ENCODE measurements at places on chromosomes 6 and 20. TPM values are rescaled to one million over a fixed set of nuclear protein-coding genes. Genes with fewer than 3 reads are reported as not detected.

GRCh38 chr6:150547502-150548222 lies 52.0 kb upstream of the PLEKHG1 start:
- peak; percentile 45 for DNase-seq

DNA sequence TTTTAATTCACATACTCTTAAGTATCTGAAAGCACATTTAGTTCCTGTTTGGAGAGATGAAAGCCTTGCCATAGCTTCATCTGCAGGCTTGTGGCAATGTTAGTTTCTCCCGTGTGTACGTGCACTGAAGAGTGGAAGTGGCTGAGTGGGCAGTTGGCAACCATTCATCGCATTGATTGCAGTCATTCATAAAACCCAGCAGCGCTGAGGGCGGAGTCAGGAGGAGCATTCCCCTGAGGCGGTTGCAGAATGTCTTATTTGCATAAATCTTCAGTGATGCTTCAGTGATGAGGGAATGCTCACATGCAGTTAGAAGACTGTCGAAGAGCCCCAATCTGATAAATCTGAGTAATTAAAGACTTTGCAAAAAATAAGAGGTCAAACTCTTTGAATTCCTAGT lies 79.1 kb downstream of the RIMS1 start:
- no peak for DNase-seq

GRCh38 chr20:46350201-46350985 lies 42.1 kb upstream of the CDH22 start:
- no peak for DNase-seq

GRCh38 chr6:11994875-11995461 lies 17.1 kb upstream of the HIVEP1 start:
- no peak for DNase-seq

DNA sequence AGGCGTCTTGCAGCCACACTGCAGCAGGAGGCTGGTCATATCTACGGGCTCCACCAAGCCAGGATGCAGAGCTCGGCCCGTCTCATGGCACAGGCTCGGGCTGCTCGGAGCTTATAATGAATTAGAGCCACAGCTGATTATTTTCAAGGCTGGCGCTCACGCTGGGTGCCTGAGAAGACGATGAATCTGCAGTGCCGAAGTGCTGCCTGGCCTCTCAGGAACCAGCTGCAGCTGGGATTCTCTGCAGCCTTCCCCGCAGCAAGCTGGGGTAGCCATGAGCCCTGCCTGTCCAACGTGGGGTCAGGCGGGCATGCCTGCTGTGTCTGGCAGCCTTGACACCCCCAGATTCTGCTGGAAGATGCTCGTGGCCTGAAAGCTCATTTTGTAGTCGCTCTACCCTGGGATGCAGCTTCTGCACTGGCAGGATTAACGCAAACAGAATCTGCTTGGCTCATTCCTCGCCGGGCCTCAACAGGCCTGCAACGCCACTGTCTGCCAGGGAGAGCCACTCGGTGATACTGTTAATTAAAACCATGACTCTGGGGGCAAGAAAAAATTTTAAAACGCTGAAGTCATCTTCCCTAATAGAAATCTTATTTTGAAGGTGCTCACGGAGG lies 104.3 kb downstream of the CDH26 start:
- DNase-seq, result no peak

- no peak for DNase-seq
Measured at GRCh38 chr6:156844089-156844488, 66.9 kb downstream of the ARID1B start.

- DNase-seq, result peak; percentile 40
Measured at GRCh38 chr6:166786704-166787293, 159.7 kb upstream of the RPS6KA2 start.

GRCh38 chr20:60143261-60143842 lies 185.1 kb downstream of the CDH26 start:
- no peak for DNase-seq

- no peak for DNase-seq
Measured at GRCh38 chr6:42512579-42512978, 51.2 kb upstream of the UBR2 start.

DNA sequence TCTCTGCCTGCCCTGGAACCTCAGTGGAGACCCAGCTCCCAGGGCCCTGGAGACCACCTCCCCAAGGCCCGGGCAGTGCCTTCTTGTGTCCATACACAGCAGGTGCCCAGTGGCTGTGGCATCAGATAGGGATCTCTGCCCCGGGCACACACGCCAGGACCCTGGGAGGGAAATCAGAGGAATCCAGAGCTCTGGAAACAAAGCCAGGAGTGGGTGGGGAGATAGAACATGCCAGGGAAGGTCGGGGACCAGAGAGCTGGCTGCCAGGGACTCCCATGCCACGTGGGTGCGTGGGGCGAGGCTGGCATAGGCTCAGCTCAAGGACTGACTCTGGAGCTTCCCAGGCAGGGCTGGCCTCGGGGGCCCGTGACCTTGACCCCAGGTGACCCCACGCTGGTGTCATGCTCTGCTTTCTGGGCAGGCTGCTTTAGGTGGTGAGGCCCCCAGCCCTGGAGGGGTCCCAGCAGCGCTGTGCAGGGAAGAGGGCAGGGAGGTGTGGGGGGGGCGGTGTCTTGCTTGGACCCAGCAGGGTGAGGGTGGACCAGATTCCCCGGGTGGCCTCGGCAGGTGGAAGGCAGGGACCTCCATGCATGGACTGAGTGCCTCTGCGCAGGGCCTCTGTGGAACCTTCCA lies 17.6 kb upstream of the GATA5 start:
- no peak for DNase-seq

GRCh38 chr20:46893877-46894578 lies 615 bp upstream of the EYA2 start:
- DNase-seq, result no peak

- DNase-seq, result no peak
Measured at GRCh38 chr20:47396762-47397476, 40.4 kb upstream of the ZMYND8 start.

DNA sequence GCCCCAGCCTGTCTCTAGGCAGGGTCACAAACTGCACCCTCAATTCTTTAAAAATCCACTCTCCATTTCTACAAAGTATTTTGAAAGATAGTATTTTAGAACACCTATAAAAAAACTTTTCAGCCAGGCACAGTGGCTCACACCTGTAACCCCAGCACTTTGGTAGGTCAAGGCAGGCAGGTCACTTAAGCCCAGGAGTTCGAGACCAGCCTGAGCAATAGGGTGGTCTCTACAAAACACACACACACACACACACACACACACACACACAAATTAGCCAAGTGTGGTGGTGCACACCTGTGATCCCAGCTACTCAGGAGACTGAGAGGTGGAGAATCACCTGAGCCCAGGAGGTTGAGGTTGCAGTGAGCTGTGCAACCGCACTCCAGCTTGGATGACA lies 30.2 kb downstream of the SLC23A2 start:
- no peak for DNase-seq

GRCh38 chr6:63732336-63732735 lies 96.7 kb downstream of the PHF3 start:
- no peak for DNase-seq

DNA sequence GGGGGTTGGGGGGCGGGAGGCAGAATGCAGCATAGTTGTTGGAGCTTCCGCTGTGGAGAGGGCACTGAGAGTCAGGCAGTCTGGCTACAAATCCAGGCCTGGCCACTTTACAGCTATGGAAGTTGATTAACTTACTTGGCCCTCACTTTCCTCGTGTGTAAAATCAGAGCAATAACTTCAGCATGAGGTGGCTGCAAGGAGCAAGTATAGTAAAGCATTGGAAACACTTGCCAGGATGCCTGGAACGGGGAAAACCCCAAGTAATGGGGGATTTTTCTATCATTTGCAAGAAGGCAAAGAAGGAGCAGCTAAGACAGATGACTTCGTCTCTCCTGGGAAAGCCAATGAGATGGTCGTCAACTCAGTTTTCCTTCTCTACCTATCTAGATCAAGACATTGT lies 35.8 kb downstream of the AGPAT4 start:
- no peak for DNase-seq

DNA sequence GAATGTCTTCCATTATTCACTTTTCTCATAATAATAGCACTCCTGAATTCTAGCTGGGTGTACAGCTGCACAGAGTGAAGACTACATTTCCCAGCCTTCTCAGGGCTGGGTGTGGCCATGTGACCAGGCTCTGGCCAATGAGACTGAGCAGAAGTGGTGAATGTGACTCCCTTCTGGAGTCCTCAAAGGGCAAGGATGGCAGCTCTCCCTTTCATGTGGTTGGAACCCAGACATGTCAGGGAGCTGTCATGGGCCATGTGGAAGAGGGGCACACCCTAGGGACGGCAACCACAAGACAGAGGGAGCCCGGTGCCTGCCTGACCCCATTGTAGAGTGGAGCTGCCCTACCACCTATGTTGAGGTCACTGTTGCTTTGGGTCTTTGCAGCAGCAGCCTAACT lies 312.8 kb upstream of the SULF2 start:
- no peak for DNase-seq

GRCh38 chr20:51636123-51636522 lies 93.6 kb upstream of the NFATC2 start:
- DNase-seq, result no peak

- no peak for DNase-seq
Measured at GRCh38 chr6:141437685-141438084, 695.0 kb upstream of the GJE1 start.

- DNase-seq, result no peak
Measured at GRCh38 chr6:97029552-97029951, 105.0 kb downstream of the KLHL32 start.

The CALHM6 gene
- polyA plus RNA-seq, result 3.8 TPM

The PDRG1 gene
- 19.2 TPM for polyA plus RNA-seq

The CRISP2 gene
- polyA plus RNA-seq, result not detected

The SPO11 gene
- not detected for polyA plus RNA-seq

The DDO gene
- polyA plus RNA-seq, result 0.89 TPM

The ANGPT4 gene
- polyA plus RNA-seq, result 0.18 TPM

The CCN2 gene
- 38.6 TPM for polyA plus RNA-seq

The C6orf15 gene
- not detected for polyA plus RNA-seq

The ZSCAN16 gene
- polyA plus RNA-seq, result 4.0 TPM

The DZANK1 gene
- 2.1 TPM for polyA plus RNA-seq

The MROH8 gene
- polyA plus RNA-seq, result 4.9 TPM

The STMN3 gene
- 13.5 TPM for polyA plus RNA-seq

The FOXC1 gene
- polyA plus RNA-seq, result 2.0 TPM
